ENCODE measurements at places on chromosomes 12 and 14.

GRCh38 chr12:49190974-49191373, 2.1 kb upstream of the TUBA1A start:
- no peak for DNase-seq

GRCh38 chr12:127268706-127269425, 998.1 kb upstream of the TMEM132C start:
- DNase-seq = no peak

DNA sequence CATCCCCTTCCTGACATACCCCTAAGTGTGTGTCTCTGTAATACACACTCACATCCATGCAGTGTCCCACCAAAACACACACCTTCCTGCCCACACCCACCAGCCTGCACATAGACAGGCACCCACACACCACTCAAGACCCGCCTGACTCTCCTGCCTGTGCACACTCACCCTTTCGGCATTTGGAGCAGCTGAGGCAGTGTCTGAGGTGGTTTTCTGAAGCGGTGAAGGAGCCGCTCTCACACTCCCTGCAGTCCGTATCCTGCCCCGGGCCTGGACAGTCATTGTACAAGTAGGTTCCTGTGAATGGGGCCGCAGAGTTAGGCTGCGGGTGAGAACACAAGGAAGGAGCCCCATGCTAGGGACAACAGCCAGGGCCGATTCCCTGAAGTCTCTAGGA, 8.3 kb downstream of the TNFRSF1A start:
- DNase-seq = peak; percentile 88

DNA sequence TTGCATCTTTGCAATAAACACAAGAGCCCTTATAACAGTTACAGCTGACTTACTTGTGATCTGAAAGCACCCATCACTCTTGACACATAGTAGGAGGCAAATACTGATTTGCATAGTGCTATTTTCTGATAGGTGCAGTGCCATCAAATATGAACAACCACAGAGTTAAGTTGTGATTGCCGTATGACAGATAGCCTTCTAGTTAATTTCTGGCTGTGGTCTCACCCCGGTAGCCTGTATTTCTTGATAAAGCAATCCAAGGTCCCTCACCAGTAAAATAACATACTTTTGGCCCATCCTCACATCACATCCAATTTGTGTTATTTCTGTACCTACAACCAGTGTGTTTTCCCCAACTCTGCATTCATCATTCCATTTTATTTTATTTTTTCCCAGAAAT, 23.3 kb upstream of the STYK1 start:
- no peak for DNase-seq

DNA sequence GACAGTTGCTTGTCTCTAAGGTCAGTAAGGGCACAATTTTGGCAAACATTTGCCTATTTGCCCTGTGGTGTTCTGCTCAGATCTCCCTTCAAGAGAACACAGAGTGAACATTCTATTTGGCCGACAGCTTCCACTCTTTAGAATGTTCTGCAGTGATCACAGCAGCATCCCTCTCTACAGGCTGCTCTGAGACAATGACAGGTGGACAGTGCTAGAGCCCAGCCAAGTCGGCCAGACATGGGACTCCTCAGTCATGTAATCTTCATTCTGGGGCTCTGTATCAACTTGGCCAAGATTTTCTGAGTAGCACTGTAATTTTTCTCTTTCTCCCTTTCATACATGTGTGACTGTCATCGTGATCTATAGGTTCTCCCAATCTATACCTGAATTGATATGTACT, 34.8 kb downstream of the TIMELESS start:
- DNase-seq = no peak

- no peak for DNase-seq
Measured at GRCh38 chr14:52352061-52352491, 38.0 kb downstream of the PTGER2 start.

DNA sequence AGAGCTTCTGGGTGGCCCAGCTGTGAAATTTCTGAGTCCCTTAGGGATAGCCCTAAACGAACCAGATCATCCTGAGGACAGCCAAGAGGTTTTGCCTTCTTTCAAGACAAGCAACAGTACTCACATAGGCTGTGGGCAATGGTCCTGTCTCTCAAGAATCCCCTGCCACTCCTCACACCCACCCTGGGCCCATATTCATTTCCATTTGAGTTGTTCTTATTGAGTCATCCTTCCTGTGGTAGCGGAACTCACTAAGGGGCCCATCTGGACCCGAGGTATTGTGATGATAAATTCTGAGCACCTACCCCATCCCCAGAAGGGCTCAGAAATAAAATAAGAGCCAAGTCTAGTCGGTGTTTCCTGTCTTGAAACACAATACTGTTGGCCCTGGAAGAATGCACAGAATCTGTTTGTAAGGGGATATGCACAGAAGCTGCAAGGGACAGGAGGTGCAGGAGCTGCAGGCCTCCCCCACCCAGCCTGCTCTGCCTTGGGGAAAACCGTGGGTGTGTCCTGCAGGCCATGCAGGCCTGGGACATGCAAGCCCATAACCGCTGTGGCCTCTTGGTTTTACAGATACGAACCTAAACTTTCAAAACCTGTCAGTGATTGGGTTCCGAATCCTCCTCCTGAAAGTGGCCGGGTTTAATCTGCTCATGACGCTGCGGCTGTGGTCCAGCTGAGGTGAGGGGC, 38.9 kb downstream of the DAD1 start:
- peak; percentile 48 for DNase-seq

DNA sequence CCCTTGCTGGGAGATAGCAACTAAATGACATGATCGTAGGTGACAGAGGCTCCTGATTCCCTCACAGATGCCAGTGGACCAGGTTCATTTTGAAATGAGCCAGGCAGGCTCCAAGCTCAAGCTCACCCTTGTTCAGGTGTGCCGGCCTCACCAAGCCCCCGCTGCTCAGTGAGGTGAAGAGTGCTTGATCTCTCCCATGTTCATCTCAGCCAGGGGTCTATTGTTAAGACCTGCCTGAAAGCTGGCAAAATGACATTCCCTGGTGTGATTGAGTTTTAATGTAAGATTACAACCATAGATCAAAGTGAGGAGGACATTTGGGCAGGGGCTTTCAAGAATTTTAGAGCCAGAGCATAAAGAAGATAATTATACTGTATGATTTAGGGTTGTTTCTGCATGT, 497.9 kb downstream of the EGLN3 start:
- DNase-seq = no peak

DNA sequence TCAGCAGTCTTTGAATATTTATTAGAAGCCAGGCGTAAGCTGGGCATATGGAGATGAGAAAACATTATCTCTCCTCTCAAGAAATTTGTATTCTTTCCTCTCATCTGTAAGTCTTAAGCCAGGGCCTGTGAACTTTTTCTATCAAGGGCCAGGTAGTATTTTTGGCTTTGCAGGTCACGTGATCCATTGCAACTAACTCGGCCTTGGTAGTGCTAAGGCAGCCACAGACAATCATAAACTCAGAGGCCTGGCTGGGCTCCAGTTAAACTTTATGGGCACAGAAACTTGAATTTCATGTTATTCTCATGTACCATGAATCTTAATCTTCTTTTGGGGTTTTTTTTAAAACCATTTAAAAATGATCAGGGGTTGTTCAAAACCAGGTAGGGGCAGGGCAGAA, 117.4 kb upstream of the PELI2 start:
- DNase-seq = no peak

DNA sequence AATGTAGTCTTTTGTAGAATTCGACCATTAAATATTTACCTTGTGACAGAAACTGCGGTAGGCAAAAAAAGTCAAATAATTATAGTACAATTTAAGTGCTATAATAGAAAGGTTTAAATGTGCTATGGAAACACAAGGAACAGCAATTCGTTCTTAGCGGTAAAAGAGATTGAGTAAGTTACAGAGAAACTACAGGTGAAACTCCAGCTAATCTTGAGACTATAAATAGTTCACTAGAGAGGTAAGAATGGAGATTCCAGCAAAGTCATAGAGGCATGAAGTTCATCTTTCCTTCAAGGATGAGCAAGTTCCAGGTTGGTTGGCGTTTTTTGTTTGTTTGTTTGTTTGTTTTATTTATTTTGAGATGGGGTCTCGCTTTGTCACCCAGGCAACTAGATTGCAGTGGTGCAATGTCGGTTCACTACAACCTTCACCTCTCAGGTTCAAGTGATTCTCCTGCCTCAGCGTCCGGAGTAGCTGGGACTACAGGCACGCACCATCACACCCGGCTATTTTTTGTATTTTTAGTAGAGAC, 878 bp upstream of the R3HDM2 start:
- no peak for DNase-seq

DNA sequence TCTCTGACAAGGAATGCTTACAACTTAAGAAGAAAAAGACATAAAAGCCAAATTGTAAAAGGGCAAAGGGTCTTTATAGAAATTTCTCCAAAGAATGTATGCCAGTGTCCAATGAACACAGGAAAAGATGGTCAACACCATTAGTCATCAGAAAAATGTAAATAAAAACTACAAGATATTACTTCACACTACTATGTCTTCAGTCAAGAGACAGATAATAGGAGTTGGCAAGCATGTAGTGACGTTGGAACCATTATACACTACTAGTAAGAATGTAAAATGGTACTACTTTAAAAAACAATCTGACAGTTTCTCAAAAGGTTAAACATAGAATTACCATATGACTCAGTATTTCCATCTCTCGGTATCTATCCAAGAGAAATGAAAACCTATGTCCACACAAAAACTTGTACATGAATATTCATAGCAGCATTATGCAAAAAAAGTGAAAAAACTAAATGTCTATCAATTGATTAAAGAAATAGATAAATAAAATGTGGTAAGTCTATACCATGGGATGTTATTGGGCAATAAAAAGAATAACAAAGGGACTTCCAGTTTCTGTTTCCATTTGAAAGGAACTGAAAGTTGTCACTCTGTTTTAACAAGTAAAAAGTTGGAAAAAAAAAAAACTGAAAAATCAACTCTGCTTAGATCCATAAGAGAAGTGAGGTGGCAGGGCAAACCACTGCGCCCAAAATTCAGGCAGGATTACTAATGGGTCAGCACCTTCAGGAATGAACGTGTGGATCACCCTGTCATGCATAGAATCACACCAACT, 69.8 kb downstream of the ALG10B start:
- no peak for DNase-seq

GRCh38 chr12:111846016-111846415, 4.0 kb downstream of the MAPKAPK5 start:
- no peak for DNase-seq

- DNase-seq = no peak
Measured at GRCh38 chr12:107330831-107331431, 237.6 kb upstream of the CRY1 start.

DNA sequence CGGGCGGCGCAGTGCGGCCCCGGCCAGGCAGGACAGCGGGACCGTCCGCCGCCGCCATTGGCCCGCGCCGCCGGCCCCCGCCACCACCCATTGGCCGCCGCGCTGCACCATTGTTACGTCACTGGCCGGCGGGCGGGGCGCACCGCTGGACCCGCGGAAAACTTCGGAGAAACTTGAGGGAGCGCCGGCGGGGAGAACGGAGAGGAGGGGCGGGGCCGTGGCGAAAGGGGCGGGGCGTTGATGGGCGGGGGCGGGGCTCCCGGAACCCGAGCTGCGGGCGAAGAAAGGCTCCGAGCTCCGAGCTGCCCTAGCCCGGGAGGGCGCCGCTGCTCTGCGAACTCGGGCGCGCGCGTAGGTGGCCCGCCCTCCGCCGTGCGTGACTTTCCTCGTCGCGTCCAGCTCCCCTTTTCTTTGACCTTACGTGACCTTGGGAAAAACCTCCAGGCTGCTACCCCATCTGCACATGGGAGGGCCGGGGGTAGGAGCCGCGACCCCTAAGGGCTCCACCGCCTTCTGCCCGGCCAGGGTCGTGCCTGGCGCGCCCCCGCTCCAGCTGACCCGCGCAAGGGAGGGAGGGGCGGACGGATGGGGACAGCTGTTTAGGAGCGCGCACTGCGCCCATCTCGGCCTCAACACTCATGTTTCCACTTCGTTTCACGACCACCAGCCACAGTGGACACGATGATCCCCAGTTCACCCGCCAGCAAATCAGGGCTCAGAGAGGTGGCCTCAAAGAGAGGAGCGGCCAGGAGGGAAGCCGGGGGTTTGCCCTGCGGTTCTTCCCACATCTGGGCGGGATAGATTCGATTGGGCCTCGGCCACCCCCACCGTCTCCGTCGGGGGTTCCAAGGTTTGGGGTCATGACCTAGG, at the start of gene ANKRD9:
TSS of gene ANKRD9 (minus strand) at position 31 of the 870 bp plus-strand sequence. CDS start 1,887 bp downstream, outside the sequence.
- peak; percentile 90 for DNase-seq

- DNase-seq = no peak
Measured at GRCh38 chr14:68622856-68623255, 170.0 kb downstream of the ZFP36L1 start.

- no peak for DNase-seq
Measured at GRCh38 chr14:48693793-48694192, 892.4 kb downstream of the RPS29 start.

GRCh38 chr12:50132505-50133135, 20.6 kb downstream of the COX14 start:
- peak; percentile 64 for DNase-seq

- DNase-seq = no peak
Measured at GRCh38 chr12:96334502-96334901, 65.7 kb downstream of the CDK17 start.

- no peak for DNase-seq
Measured at GRCh38 chr12:132479938-132480622, 9.9 kb upstream of the FBRSL1 start.

- no peak for DNase-seq
Measured at GRCh38 chr12:132561427-132562156, 48.8 kb downstream of the LRCOL1 start.

DNA sequence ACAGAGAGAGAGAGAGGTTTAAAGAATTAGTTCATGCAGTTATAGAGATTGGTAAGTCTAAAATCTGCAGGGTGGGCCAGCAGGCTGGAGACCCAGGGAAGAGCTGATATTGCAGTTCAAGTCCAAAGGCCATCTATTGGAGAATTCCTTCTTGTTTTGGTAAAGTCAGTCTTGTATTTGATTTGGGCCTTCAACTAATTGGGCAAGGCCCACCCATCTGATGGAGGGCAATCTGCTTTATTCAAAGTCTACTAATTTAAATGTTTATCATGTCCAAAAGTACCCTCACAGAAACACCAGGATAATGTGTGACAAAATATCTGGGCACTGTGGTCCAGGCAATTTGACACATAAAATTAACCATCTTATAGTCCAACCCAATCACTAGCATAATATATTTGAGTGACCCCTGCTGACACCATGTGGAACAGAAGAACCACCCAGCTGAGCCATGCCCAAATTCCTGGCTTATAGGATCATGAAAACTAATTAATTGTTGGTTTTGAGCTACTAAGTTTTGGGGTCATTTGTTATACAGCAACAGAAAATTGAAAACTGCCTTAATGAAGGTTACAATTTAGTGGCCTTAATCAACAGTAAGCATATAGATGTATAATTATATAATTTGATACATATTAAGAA, 109.1 kb upstream of the PLXNC1 start:
- DNase-seq = no peak

GRCh38 chr14:21437063-21437901, 18.6 kb downstream of the CHD8 start:
- DNase-seq = peak; percentile 99

DNA sequence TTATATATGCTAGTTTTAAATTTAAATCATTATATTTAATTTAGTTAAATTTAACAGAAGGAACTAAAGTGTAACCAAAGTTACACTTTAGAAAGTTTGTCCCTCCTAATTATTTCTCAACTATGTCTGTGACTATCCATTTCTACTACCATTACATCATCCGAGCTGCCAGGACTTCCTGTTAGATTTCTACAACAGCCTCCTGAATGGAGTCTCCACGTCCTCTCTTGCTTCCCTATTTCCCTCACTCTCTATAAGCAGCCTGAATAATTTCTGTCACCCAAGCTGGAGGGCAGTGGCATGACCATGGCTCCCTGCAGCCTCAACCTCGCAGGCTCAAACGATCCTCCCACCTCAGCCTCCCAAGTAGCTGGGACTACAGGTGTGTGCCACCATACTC, 84.1 kb downstream of the TTC7B start:
- DNase-seq = no peak

GRCh38 chr12:91007531-91008290, 2.9 kb upstream of the EPYC start:
- no peak for DNase-seq

- DNase-seq = no peak
Measured at GRCh38 chr12:6555018-6555691, 687 bp downstream of the IFFO1 start.

Measured in LHCN-M2 (cell line).